ENCODE measurements at places on chromosomes 1 and 21.

DNA sequence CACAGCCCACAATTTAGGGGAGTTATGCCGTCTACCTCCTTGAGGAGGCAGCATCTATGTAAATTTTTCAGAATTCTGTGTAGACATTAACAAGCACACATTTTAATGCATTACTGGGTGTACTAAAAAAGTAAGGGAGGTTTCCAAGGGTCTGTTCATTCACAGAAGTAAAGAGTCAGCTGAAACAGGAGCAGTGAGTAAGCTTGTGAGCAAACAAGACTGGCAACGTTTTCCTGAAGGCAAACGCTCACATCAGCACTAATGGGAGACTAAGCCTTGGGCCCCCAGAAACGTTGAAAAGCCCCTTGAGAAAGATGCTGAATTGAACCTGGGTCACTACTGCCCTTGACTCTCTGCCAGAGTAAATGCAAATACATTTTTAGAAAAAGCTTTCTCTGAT lies 25.7 kb downstream of the RPRD2 start:
- DNase-seq: no peak

DNA sequence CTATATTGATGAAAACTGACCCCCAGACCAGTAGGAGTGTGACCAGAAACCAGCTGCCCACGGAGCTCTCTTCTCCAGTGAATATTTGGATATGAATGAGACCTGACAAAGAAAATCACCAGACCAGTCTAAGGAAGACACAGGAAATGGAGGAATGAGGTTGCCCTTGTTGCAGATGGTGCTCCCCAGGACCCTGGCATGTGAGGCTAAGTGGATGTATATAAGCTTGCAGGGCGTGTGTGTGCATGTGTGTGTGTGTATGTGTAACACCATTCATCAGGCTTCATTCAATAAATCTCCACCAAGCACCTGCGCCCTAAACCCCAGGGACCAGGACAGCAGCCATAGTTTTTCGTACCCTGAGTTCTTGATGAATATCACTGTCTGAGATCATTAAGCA lies 14.4 kb downstream of the PHLDA3 start:
- no peak for DNase-seq

DNA sequence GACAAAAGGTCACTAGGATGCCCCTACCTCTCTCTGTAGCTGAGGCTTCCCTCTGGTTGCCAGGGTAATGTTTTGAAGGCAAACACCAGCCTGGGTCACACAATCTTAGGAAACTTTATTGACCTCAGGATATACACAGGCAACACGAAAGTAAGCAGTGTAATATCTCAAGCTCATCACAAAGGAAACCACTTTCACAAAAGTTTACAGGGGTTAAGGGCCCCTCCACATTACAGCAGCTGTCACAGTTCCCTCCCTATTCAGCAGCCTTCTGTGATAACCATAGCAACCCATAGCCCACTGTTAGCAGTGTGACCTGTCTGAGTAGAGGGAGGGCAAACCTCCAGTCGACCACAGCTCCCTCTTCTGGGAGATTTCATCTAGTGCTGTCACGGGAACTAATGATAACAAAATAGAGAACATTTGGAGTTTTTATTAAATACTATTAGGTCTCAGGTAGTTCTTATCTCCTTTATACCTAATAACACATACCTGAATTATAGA lies 149.8 kb downstream of the PTPRC start:
- DNase-seq: peak; percentile 52

DNA sequence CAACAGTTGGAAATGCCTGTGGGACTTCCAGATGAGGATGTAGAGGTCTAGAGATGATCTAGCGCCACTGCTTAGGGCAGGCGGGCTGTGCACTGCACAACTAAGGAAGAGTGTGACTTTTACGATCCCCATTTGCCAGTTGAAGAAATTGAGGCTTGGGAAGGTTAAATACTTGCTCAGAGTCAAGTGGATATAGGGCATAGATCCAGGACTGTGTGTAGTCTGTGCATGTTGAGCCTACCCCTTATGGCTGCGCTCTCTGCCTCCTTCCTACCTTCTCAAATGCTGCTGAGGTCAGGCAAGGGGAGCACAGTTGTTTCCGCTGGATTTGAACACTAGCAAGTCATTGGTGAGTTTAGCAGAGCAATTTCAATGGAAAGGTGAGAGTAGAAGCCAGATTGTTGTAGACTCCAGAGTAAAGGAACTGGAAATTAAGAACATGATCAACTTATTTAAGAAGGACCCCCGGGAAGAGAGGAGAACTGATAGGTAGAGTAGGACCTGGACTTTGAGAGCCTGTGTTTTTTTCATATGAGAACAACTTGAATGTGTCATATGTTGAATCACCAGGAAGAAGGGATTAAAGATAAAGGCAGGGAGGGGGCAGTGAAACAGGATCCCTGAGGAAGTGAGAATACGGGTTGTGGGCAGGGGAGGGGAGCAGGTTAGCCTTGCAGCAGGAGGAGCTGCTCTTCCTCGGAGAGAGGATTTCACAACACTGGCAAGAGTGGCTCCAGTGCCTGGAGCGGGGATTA lies 2.7 kb downstream of the CAPN2 start:
- DNase-seq: peak; percentile 87

DNA sequence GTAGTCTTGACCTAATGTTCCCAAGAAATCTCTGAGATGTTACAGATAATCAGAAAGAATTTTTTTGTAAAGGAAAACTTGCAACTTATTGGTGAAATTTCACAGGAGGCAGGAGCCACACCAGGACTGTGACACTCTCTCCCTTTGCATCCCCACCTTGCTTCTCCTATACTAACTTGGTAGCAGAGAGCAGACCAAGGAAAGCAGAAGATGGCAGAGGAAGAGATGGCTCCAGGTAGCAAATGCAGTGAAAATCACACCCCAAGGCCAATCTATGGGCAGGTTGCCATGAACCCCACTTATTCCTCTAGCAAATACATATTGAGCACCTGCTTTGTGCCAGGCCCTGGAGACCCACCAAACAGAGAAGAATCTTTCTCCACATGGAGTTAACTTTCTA lies 303.4 kb upstream of the C1orf174 start:
- DNase-seq: no peak

DNA sequence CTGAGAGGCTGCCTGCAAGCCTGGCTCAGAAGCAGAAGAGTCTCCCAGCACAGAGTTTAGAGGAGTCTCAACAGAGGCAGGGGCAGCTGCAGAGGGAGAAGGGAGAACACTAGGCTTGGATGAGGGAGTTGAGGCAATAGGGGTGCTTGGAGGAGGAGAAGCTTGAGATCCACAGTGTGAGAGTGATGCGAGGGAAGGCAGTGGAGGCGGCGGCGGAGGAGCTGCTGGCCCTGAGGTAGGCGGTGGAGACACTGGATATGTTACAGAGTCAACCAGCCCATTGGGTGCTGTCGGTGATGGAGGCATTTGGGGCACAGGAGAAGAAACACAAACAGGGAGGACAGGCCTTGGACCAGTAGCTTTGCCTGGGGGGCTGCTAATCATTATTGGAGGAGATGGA lies 89.4 kb upstream of the LBR start:
- no peak for DNase-seq
